ENCODE measurements at places on chromosomes 1 and 21.

GRCh38 chr1:113779542-113779941 is 20.3 kb upstream of the PHTF1 start:
- no peak for DNase-seq

DNA sequence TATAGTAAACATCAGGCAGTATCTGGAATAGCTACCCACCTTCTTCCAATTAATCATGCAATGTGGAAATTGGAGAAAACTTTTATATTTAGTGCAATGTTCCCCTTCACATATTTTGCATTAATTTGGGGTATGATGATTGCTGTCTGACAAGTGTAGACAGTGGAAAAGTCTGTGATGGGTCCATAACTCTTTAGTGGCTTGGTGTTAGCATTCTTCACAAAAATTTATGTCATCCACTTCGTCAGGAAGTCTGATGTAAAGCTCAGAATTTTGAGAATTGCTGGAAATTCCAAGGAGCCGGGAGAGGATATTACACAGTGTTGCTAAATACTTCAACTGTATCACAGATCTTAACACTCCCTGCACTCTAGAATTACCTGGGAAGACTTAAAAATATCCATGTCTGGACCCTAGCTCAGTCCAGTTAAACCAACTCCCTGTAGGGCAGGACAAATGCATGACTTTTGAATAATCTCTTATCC is 549.7 kb upstream of the PLXNA2 start:
- no peak for DNase-seq

DNA sequence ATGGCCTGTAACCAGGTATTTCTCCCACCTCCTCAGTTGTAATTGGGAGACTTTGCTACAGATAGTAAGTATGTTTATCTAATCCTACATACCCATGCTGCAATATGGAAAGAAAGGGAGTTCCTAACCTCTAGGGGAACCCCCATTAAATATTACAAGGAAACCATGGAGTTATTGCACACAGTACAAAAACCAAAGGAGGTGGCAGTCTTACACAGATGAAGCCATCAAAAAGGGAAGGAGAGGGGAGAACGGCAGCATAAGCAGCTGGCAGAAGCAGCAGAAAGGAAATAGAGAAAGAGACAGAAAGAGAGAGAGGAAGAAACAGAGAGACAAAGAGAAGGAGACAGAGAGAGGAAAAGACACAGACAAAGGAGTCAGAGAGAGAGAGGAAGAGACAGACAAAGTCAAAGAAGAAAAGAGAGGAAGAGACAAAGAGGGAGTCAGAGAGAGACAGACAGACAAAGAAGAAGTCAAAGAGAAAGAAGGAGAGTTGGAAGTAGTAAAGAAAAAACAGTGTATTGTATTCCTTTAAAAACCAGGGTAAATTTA is 142.9 kb downstream of the FASLG start:
- no peak for DNase-seq

DNA sequence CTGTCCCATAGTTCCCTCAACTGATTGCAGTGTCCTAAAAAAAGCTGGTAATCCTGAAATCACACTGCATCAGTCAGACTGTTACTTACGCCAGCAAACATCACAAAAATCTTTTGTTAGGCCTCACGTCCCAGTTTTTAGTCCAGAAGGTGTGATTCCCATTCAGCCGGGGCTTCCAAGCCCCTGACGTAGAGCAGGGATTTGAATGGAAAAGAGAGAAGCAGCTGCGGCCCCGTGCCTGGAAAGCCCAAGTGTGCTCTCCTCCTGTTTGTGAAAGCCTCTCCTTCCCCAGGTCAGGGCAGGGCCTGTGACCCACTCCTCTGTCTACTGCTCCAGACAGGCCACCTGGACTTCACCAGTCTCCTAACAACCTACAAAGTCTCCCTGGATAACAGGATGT is 20.7 kb downstream of the KCNA10 start:
- no peak for DNase-seq

GRCh38 chr1:182823220-182823619 is 15.9 kb upstream of the DHX9 start:
- DNase-seq = no peak

DNA sequence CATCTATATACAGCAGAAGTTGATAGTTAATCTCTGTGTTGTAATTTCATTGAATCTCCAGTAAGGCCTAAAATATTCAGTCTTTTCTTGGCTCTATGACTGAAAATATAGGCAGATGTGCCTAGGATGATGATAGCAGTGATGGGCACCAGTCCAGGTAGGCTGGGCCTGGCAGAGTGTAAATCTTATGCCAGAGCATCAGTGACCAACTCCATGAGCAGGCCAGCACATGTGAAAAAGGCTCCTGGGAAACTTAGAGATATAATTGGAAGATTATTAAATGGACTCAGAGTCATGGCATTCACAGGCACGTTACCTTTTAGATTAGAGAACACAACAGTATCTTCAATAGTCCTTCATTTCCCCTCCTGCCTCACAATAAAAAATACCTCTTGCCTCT is 20.7 kb upstream of the CYYR1 start:
- no peak for DNase-seq

DNA sequence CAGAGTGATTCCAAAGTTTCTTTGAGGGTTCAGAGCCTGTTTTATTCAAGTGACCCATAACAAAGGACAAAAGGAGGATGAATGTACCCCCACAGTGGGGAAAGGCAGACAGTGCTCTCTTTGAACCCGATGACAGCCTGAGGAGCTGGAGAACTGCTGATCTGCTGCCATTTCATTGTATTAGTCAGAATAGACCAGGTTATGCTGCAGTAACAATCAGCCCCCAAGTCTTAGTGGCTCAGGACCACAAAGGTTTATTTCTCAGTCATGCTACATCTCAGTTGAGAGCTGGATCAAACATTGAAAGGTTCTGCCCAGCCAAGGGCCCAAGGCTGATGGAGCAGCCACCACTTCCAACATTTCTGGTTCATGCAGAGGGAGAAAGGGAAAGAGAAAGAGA is 88.9 kb downstream of the HUNK start:
- DNase-seq = no peak

GRCh38 chr1:238404481-238404880 is 513.8 kb upstream of the ZP4 start:
- DNase-seq = no peak

Measured in T-helper 1 cell (primary cell).